ENCODE measurements at places on chromosomes 1 and 21. TPM values are rescaled to one million over a fixed set of nuclear protein-coding genes. Genes with fewer than 3 reads are reported as not detected.

The KRTAP10-10 gene
- polyA plus RNA-seq, result not detected

The FOXE3 gene
- polyA plus RNA-seq, result not detected

The IVL gene
- polyA plus RNA-seq, result not detected

The CFAP107 gene
- 0.63 TPM for polyA plus RNA-seq

The NCAM2 gene
- 5.1 TPM for polyA plus RNA-seq

The SDHB gene
- 136 TPM for polyA plus RNA-seq

The SNX7 gene
- polyA plus RNA-seq, result 36.0 TPM

The CA6 gene
- polyA plus RNA-seq, result 0.22 TPM

The DNAJB4 gene
- 77.8 TPM for polyA plus RNA-seq

The CRP gene
- not detected for polyA plus RNA-seq

DNA sequence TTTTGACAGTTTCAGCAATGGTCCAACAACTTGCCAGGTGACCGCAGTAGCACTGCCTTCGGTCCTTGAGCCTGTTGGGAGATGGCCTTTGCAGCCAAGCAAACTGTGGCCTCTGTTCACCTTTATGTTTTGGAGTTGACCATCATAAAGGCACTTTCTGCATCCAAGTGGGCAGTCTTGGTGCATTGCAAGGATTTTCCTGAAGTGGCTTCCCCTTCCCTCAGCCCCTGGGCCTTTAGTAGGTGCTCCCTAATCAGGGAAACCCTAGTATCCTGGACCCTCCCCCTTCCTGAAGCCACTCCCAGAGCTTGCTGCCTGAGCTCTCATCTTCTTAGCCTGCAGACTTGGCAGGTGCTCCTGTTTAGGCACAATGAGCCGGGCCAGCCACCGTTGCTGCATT, 140.2 kb downstream of the TRABD2B start:
- no peak for DNase-seq

GRCh38 chr1:40789661-40790430, 6.3 kb downstream of the KCNQ4 start:
- DNase-seq, result no peak

DNA sequence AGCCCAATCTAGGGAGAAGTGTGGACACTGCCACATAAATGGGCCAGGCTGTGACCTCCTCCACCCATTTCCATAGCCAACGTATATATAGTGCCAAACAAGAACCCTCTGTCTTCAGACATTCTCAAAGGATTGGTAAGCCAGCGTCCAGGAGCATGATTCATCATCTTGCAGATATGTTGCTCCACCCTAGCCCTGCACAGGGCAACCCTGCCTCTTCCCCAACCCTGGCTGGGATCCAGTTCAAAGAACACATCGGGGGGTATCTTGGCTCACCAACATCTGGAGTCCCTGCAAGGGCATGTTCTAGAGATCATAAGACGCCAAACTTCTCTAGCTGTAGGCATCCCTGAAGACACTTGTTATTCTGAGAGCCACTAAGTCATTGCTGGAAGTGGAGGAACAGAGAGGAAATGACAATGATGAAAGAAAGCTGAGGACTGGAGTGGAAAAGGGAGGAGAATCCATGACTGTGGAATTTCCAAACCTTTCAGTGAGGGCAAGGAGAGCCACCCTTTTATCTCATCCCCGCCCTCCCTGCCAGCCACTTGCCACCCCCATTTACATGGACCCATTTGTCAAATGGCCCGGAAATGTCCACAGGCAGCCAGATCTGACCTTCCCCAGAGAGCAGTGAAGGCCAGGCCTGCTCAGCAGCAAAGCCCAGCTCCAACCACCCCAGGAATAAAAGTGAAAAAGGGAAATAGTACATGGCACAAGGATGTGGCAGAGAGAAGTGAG, 144.1 kb upstream of the CTTNBP2NL start:
- DNase-seq, result no peak

DNA sequence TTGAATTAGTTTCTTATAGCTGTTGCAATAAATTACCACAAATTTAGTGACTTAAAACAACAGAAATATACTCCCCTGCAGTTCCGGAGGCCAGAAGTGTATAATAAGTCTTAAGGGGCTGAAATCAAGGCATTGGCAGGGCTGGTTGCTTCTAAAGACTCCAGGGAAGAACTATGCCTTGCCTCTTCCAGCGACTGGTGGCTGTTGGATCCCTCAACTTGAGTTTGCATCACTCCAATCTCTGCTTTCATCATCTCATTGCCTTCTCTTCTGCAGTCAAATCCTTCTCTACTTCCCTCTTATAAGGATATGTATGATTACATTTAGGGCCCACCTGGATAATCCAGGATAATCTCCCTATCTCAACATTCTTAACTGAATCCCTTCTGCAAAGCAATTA, 19.1 kb upstream of the MED18 start:
- no peak for DNase-seq

DNA sequence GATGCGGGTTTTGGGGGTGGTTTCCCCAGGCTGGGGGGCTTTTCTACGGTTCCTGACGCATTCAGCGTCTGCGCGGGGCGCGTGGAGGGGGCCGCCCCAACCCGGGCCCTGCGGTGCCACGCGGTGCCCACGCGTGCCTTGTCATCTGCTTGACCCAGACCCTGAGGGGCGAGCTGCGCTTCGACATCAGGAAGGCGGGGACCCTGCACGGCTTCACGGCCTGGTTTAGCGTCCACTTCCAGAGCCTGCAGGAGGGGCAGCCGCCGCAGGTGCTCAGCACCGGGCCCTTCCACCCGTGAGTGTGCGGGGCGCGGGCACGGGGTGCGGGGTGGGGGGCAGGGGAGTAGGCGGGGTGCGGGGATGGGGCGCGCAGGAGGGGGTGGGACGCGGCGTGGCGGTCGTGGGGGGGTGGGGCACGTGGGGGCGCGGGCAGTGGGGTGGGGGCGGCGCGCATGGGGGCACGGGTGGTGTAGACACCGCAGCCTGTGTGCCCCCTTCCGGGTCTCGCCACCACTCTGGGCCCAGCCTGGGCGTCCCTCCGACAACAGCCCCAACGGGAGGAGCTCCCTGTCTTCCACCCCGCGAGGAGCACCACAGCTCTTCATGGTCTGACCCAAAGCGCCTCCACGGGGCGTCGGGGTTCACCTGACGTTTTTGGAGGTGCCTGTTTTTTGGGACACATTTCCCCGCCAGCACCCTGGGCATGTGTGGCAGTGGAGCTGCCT, 26.3 kb downstream of the PRMT2 start:
- no peak for DNase-seq

DNA sequence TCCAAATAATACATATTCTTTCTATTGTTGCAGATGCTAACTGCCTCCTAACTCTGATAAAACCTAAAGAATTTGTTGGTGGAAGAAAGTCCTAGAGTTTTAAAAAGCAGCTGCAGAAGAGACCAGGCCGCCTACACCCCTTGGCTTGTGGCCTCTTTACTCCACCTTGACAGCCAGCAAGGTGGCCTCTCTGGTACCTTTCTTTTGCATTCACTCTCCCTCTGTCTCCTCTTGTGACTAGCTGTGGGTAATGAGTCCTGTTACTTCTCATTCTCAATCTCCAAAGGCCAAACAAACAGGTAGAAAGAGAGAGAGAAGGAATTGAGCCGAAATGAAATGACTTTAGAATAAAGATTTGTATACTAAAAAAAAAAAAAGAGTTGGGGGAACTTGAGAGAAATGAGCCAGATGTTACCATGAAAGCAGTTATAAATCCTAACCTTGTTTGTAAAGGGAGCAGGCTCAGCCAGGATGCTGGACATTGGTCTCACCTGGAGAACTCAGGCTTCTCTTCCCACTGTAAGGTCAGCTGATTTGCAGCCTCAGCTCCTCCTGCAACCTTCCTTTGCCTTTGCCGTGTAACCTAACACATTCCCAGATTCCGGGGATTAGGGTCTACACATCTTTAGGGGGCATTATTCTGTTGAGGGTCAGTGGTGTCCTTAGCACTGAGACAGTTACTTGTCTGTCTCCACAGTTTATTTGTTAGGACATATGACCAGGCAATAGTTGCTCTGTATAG, 164.1 kb upstream of the IRF2BP2 start:
- DNase-seq, result no peak

DNA sequence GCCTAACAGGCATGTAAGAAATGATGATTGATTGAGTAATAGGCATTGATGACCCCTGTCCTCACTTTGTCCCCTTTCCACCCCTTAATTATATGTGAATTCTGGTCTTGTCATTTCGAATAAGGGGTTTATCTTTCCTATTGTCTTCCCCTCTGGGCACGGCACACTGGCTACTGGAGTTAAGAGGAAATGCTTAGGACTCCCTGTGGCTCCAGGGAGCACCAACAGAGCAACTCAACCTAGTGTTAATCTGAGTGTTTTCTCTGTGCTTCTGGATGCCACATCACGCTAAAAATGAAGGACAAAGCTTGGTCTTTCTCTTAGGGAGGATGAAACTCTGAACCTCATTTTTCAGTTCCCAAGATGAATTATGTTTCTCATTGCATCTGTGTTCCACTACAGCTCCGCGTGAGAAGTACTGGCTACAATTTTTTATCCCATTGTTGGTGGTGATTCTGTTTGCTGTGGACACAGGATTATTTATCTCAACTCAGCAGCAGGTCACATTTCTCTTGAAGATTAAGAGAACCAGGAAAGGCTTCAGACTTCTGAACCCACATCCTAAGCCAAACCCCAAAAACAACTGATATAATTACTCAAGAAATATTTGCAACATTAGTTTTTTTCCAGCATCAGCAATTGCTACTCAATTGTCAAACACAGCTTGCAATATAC, 5.3 kb downstream of the FCER1A start:
- no peak for DNase-seq

- DNase-seq, result peak; percentile 49
Observed at GRCh38 chr1:15489052-15489736, 13.3 kb downstream of the CELA2B start.

- no peak for DNase-seq
Observed at GRCh38 chr1:246794828-246795671, 70.8 kb downstream of the SCCPDH start.

DNA sequence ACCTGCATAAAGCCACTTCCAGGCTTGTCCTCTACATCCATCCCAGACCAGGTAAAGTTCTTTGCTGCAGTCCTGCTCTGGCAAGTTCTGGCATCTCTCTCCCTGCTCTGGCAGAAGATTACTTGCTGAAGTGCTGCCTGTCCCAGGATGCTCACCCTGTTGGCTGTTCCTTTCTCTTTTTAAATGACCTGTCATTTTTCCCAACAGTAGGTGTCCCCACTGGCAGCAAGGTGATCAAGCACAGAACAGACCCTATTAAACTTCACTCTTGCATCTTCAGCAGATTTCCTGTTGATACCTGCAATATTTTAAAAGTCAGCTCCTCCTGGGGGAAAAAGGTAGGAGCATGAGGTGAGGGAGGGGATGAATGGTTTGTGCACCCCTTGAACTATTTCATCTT, 332.6 kb downstream of the PBX1 start:
- DNase-seq, result no peak

GRCh38 chr1:111743679-111744101, 4.5 kb upstream of the INKA2 start:
- DNase-seq, result no peak

- no peak for DNase-seq
Observed at GRCh38 chr1:32715901-32716311, 13.3 kb upstream of the SYNC start.

- no peak for DNase-seq
Observed at GRCh38 chr1:94892604-94893254, 34.2 kb downstream of the CNN3 start.

- no peak for DNase-seq
Observed at GRCh38 chr1:245679821-245680780, 525.3 kb downstream of the KIF26B start.

DNA sequence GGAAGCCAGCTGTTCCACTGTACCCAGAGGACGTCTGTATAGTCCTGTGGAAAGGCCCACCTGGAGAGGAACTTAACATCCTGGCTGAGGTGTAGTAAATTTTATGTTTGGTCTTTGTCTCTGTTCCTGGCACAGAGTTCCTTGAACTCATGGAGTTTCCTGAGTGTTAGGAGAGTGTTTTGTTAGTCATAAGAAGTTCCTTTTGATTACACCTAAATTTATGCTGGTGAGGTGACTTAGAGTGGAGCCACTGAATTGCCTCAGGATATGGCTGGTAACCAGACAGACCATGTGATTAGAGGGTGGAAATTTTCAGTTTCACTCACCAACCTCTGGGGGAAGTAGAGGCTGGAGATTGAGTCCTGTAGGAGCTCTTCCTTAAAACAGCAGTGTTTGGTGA, 57.9 kb downstream of the RASAL2 start:
- no peak for DNase-seq

DNA sequence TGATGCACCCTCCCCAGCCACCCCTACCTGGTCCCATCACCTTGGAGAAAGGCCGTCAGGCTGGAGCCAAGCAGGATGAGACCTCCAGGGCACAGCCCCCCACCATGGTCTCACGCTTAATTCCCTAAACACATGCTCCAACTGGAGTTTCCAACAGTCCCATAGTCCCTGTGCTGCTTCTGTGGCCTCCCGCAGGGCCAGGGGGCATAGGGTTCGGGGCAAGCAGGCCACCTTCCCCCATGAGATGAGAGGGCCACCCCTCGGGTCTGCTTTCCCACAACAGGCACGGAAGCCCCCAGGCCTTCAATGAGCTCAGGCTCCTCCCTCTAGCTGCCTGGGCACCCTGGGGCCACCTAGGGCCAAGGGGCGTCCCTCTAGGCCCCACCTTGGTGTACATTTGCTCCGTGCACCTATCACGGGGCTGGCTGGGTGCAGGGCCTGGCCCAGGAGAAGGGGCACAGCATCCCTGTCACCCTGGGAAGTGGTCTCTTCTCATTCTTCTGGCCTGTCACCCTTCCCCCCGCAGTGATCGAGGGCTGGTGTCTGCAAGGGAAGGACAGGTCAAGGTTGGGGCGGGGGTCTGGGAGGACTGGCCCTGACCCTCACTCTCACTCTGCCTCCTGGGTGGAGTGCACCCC, 42.4 kb downstream of the TRIM11 start:
- no peak for DNase-seq

DNA sequence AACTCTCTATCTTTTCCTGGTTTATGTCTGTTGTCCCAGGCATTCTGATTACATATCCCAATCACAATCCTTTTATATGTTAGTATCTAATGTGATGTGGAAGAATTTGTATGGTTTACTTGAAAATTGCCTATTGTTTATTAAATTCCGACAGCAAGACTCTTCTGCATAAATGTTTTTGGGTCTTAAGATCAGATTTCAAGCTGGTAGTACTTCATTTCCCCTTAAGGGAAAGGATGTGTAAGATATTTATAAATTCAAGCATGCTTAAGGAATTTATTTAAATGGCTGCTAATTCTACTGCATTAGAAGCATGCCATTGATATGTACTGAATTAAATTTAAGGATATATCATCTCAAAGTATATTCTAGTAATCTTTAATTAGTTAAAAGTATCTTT, 20.4 kb upstream of the GPR88 start:
- no peak for DNase-seq

- no peak for DNase-seq
Observed at GRCh38 chr1:60872426-60873054, 209.8 kb upstream of the NFIA start.

- DNase-seq, result no peak
Observed at GRCh38 chr1:26690157-26690556, 5.7 kb upstream of the ARID1A start.

GRCh38 chr1:19308509-19308907, 3.4 kb downstream of the AKR7A2 start:
- no peak for DNase-seq

GRCh38 chr1:165907256-165907857, 79.9 kb downstream of the UCK2 start:
- DNase-seq, result no peak
